ENCODE measurements at places on chromosomes 5 and 9.
A peak's percentile ranks its signal among the peaks of the same experiment; 100 is the strongest.

DNA sequence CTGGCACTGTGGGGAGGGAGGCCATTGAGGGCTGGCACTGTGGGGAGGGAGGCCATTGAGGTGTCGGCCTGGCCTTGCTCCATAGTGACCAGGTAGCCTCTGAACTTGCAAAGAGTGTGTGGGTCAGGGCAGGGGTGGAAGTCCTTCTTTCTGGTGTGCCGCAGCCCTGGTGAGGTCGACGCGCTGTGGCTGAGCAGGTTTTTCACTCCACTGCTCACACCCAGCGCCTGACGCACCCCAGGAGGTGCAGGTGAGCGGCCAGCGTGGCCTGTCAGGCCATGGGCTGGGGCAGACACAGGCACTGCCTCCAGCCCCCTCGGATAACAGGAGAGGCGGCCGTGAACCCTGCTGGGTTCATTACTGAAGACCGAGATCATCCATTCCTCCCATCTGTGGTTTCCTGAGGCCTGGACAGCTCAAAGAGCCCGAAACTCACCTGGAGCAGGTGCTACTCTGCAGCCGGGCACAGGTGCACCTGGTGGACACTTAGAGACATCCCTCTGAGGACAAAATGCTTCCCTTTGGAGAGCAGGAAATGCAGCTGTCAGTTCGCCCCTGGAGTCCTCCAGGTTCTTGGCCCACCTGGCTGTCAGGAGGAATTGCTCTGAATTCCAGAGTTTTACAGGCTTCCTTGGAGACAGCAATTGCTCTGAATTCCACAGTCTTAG is 32.4 kb downstream of the LHX3 start:
- DNase-seq: no peak

GRCh38 chr9:83698976-83699585 is 8.7 kb downstream of the UBQLN1 start:
- no peak for DNase-seq

DNA sequence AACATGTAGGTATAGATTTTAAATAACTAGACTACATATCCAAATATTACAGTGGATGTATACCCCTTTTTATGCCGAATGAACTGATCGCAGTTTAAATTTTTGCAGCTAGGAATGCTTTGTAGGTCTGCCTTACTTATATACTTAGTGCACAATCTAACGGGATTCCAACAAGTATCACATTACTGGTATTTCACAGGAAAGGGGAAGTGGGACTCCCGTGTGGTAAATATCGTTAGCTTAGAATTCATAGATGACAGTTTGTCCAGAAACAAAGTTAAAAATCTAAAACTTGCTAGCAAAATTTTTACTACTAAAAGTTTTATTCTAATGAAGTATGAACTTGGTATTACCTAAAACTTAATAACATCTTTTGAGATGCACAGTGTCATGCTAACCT is 193.5 kb upstream of the TLX3 start:
- no peak for DNase-seq

DNA sequence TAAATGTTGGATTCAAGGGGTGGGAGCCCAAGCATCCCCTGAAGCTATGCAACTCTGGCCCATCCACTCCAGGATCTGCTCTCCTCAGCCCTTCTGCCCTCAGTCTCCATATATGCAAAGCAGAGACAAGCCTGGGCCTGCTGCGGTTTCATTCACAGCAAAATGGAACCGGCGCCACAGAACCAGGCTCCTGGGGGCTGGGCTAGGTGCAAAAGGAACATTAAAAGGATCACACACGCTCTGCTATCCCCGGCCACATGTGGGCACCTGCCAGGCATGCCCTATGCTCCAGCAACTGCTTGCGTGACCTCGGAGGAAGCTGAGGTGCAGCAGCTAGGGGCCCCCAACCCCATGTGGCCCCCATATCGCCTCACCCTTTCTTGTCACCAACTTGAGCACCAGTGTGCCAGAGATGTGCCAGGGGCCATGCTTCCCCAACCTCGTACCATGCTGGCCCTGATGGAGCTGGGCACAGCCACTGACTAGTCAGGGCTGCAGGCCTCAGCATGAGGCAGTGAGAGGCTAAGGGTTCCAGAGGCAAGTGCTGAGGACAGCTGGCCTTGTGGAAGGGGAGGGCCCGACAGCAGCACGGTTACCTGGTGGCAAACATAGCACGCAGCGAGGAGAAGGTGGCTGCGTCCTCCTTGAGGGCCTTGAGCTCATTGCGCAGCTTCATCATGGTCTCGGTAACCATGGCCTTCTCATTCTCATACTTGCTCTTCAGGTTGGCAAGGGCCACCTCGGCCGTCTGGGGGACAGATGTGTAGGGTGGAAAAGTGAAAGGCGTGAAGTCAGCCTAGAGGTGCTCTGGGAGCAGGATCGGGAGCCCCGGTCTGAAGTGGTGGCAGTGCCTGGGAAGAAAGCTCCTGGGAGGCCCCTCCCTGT is 47.2 kb downstream of the BICD2 start:
- DNase-seq: no peak

GRCh38 chr5:67206929-67207328 is 10.3 kb upstream of the CD180 start:
- DNase-seq: peak; percentile 42

DNA sequence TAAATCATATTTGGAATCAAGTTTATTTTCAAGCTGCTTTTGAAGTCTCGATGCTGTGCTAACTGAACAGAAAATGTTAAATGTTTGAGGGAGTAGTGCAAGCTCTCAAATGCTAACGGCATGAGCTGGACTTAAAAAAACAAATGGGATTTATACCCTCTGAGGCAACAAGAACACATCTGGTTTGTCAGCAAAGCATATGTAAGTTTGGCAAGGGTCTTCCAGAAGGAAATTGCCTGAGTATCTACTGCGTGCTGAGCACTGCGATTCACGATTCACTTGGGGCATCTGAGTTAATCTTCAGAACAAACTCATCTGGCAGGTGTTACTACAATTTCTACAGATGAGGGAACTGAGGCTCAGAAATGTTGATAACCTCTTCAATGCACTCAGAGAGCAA is 98.4 kb upstream of the C9orf72 start:
- no peak for DNase-seq

DNA sequence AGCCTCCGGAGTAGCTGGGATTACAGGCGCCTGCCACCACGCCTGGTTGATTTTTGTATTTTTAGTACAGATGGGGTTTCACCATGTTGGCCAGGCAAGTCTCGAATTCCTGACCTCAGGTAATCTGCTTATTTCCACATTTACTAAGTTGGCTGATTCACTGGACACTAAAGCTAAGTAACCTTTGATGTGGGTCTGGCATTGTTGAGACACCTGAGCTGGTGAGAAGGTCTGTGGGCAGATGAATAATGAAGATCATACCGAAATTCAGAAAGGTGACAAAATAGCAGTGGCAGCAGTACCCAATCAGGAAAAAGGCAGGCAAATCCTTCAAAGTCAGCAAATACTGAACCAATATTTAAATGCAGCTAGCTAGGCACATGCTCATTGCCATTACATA is 210.6 kb upstream of the ZNF608 start:
- no peak for DNase-seq

GRCh38 chr5:80625230-80625629 is 29.2 kb upstream of the MSH3 start:
- DNase-seq: no peak

DNA sequence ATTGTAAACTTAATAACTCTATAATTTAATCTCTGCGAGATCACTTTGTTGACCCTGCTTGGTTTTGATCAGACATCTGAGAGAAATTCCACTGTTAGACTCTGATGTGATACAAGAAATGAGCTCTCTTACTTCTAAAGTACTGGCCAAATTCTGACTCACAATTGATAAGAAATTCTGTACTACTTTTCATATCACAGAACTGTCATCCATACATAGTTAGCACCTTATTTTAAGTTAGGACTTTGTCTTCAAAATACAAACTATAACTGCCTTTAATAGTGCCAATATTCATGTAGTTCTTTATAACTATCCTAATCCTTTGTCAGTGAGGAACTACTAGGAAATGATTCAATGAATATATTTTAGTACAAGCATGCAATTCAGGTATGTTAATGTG is 23.4 kb downstream of the MARCHF11 start:
- DNase-seq: no peak

GRCh38 chr9:18149471-18150011 is 324.4 kb upstream of the ADAMTSL1 start:
- DNase-seq: no peak

DNA sequence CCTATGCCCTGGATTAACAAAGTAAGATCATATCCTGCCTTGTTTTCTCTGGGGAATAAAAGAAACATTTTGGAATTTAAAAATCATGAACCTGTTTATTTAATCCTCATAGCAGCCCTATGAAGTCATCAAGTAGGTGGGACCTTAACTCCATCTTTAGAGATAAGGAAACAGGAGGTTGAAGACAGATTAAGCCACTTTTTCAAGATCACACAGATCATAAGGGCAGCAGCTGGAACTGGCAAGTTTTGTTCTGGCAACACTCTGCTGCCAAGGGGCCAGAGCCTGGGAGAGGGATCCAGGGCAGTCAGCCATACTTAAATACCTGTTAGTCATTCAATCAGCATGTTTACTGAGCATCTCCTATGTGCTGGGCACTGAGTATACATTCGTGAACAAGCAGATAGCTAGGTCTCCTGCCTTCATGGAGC is 63.7 kb downstream of the SLC1A1 start:
- DNase-seq: peak; percentile 43

DNA sequence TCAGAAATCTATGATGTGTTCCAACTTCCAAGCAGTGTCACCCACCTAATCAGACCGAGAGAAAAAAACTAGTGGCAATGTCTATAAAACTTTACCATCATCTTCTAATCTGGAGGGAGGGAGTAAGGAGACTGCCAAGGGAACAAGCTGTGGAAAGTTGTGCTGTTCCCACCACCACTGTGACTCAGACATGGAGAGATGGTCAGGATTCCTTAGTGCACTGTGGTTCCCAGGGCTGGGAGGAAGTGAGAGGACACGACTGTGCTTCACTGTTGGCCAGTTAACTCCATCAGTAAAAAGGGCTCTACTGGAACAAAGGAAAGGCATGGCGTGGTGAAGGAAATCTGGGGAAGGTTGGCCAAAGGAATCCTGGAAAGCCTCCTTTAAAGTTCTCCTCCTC is 18.8 kb downstream of the TICAM2 start:
- DNase-seq: peak; percentile 73

- peak; percentile 16 for DNase-seq
These were observed 848 bp downstream of the RAD50 start for GRCh38 chr5:132557478-132558172.

- no peak for DNase-seq
These were observed 123.3 kb upstream of the RASEF start for GRCh38 chr9:83186155-83186737.

- DNase-seq: no peak
These were observed 71.8 kb downstream of the SYK start for GRCh38 chr9:90873422-90873821.

- DNase-seq: no peak
These were observed 2.0 kb downstream of the CTNNA1 start for GRCh38 chr5:138755084-138755748.

GRCh38 chr9:135399000-135399649 is 80.5 kb upstream of the PPP1R26 start:
- DNase-seq: no peak

- peak; percentile 61 for DNase-seq
These were observed 17.5 kb upstream of the DHFR start for GRCh38 chr5:80672140-80672736.

DNA sequence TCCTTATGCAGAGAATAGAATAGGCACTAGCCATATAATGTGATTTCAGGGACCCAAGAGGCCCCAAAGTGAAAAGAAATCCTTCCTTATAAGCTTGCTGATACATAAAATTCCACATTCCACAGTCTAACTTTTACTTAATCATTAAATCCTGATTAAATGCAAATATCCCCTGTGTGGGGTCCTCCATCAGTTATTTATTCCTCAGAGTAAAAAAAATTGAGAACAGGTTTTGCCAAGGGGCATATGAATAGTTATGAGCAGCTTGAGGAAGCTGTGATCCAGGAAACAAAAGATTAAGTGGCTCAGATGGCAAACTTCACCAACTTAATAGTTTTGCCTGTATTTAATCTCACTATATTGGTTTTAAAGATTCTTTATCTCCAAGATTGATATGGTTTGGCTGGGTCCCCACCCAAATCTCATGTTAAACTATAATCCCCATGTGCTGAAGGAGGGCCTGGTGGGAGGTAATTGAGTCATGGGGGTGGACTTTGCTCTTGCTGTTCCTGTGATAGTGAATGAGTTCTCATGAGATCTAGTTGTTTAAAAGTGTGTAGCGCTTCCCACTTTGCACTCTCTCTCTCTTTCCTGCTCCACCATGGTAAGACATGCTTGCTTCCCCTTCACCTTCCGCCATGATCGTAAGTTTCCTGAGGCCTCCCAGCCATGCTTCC is 324.9 kb downstream of the NPR3 start:
- no peak for DNase-seq

DNA sequence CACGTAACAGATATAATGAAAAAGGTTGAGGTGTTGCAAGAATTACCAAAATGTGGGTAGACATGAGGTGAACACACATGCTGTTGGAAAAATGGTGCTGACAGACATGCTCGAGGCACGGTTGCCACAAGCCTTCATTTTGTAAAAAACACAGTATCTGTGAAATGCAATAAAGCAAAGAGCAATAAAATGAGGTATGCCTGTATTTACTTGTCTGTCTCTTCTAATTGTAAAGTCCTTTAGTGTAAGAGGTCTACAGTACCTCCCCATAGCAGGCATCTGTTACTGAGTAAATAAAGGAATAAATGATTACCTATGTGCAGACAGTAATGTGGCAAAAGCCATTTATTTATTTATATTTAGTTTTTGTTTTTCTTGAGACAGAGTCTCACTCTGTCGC is 3.0 kb upstream of the CAST start:
- no peak for DNase-seq

- no peak for DNase-seq
These were observed 1003.4 kb downstream of the CDH18 start for GRCh38 chr5:18984559-18985080.

GRCh38 chr5:90939211-90939610 is 380.6 kb downstream of the ADGRV1 start:
- no peak for DNase-seq

DNA sequence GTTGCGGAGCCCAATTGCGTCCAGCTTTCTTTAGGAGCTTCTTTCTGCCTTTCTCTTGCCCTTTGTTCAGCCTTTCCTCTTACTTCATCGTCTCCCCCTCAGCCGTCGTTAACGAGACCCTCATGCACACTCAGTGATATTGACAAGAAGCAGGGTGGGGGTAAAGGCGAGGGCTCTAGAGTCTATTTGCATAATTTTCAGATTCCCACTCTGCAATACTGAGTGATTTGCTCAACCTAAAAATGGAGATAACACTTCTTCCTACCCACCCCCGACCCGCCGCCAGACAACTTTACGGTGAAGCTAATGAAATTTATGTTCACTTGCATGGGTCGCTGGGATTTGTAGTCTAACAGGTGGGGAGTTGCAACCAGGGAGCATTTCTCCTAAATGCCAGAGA is 1.3 kb upstream of the TBC1D2 start:
- DNase-seq: peak; percentile 26

DNA sequence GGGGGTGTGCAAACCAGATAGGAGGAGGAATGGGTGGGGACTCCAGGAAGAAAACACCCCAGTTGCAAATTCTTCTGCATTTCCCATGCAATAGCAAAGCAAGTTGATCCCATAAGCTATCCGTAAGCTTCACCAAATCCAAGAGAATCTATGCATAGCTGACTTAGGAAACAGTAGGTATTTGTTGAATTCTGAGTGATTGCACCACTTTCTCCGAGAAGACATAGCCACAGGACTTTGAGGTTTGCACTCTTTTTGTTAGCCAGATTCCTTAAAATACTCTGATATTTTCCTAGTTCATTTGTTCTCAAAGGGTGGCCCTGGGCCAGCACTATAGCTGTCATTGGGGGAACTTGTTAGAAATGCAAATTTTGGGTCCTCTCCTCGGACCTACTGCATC is 271.9 kb downstream of the SLIT3 start:
- DNase-seq: no peak

GRCh38 chr9:104675611-104676010 is 18.7 kb upstream of the OR13D1 start:
- DNase-seq: no peak
